Cardiac fibroblast (primary cell): ENCODE measurements at places on chromosomes 11 and 22.

DNA sequence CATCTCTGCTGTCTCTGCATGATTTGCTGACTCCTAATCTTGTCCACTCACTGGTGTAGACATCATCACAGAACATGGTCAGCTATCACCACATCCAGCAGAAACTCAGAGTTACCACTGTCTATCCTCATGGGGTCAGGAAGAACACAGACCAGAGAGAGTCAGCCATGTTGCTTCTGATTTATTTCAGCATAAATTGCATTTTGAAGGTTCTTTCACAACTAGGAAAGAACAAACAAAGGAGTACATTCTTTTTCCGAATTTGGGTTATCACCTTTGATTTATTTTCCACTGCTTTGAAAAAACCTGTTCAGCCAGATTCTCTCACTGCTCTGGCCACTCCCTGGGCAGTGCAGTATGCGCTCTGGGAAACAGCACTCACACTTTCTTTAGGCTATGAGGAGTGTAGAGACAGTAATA lies 172.0 kb upstream of the MTMR2 start:
- DNase-seq: no peak

- peak; percentile 54 for DNase-seq
Measured at GRCh38 chr22:50731811-50732624, 6.0 kb upstream of the ACR start.

DNA sequence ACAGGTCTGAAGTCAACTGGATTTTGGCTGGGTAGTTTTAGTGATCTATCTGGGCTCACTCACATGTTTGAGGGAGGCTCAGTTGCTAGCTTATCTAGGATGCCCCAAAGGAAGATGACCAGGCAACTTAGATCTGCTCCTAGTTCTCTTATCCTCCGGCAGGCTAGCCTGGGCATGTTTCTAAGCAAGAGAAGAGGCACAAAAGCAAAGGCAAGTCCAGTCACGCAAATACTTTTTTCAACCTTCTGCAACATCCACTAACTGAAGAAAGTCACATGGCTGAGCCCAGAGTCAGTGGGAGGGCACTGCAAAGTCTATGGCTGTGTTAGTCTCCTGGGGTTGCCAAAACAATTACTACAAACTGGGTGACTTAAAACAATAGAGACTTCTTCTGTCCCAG lies 32.9 kb upstream of the FSHB start:
- no peak for DNase-seq

DNA sequence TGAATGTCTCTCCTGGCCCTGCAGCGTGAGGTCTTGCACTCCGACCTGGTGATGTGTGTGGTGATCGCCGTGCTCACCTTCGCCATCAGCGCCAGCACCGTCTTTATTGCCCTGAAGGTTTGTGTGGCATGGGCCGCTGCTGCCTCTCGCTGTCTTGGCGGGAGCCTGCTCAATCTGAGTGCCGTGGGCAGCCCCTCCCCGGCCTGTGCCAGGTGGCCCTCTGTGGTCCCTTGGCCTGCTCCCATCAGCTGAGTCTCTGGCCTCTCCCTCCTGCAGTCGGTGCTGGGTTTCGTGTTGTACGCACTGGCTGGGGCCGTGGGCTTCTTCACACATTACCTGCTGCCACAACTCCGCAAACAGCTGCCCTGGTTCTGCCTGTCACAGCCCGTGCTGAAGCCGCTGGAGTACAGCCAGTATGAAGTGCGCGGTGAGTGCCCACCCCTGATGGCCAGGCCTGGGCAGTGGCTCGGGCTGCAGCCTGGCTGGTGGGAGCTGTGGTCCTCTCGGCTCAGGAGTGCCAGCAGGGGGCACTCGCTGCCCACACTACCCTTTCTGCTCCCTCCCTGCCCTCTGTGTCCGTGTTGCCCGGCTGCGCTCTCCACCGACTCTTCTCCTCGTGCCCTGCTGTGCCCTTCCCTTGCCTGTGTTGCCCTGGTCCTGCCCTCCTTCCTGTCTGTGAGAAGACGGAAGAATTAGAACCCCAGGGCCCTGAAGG lies 10.2 kb downstream of the PCNX3 start:
- peak; percentile 51 for DNase-seq

GRCh38 chr22:34914846-34915245 lies 151.1 kb upstream of the ISX start:
- DNase-seq: no peak

DNA sequence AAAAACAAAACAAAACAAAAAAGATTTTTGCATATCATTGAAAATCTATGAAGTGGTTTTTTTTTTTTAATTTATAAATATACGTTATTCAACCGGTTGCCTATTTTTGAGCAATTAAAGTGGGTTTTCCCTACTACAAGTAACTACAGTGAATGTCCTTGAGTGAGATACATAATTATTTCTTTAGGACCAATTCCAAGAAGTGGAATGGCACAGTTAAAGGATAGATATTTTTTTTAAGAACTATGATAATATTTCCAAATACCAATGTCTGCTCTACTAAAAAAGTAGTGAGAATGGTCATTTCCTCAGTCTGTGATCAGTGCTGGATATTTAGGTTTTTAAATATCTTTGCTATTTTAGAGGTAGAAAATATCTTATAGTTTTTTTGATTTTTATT lies 118.8 kb downstream of the TEAD1 start:
- no peak for DNase-seq

DNA sequence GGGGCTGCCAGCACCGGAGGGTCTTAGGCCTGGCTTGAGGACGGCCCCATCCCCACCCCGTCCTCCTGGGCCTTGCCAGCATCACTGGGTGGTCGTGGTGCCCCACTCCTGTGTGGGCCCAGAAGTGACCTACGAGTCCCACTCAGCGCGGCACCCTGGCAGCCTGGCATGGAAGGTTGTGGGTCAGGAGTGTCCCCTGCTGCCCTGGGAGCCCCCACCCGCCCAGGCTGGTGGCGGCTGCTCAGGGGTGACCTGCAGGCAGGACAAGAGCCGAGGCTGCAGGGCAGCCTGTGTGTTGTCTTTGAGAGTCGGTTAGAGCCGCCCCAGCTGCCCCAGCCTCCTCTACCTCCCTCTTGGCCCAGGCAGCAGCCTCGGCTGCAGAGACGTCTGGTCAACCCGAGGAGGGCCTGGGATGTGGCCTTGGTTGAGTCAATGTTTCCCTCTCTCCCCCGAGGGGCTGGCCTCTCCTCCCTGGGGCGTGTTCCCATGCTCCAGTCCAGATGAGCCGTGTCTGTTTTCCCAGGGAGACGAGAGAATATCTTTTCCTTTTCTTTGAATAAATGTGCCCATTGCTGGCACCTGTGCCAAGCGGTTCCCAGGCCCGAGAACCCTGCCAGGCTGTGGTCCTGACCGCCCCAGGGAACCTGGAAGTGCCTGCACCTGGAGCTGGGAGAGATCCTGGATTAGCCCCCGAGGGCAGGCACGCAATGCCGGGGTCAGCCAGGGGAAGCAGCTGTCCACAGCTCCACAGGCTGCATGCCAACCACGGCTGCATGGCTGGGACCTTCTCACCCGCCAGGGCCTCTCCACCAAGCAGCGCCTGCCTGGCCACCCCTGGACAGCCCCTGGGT lies 35.7 kb upstream of the MUC5AC start:
- DNase-seq: no peak

- peak; percentile 52 for DNase-seq
Measured at GRCh38 chr11:31870609-31871309, 59.6 kb upstream of the PAX6 start.

DNA sequence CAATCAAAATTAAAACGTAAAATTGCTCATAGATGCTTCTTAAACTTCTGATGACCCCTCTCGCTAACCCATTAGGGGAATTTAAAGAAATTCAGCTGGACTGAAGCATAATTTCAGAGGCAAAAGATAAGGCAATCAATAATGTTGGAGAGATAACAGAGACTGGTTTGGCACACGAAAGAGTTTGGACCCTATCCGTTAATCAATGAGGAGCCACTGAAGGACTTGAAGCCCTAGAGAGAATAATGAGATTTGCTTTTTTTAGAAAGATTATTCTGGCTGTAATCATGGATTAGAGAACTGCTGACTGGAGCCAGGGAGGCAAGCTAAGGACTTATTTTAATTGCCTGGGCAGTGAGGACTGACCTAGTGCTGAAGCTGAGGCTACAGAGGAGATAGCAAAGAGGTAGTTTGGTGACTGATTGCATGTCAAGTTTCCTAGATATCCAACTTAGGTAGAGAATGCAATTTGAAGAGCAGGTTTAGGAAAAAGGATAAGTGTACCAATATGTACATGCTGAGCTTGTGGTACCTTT lies 11.9 kb upstream of the ARHGAP42 start:
- DNase-seq: no peak

DNA sequence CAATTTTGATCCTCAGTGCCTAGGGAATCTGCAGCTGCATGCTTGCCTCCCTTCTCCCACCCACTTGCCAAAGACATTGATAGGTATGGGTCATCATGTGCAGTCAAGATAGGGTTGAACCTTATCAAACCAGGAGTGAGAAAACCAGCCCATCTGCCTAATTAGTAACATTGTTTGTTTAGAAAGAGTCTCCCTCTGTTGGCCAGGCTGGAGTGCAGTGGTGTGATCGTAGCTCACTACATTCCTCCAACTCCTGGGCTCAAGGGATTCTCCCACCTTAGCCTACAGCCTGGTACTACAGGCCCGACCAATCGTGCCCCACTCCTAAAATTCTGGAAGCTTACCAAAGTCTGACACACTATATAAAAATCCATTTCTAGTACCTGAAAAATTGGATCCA lies 4.6 kb downstream of the C11orf71 start:
- no peak for DNase-seq

DNA sequence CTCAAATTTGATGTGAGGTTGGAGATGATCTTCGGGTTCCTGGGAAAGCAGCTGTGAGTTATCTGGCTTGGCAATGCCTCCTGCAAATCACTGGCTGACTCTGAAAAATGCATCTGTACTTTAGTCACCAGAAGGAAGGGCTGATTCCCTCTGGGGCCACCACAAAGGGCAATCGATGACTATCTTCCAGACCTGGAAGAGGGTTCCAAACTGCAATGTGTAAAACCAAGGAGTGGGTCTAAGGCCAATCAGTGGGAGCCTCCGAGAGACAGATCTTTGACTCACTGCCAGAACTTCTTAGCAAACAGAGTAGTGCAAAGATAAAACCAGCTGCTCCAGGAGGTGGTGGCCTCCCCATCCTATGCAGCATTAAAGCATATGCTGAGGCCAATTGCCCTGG lies 29.1 kb upstream of the PAK1 start:
- DNase-seq: peak; percentile 33

GRCh38 chr11:86675017-86675416 lies 2.6 kb upstream of the ME3 start:
- DNase-seq: no peak

DNA sequence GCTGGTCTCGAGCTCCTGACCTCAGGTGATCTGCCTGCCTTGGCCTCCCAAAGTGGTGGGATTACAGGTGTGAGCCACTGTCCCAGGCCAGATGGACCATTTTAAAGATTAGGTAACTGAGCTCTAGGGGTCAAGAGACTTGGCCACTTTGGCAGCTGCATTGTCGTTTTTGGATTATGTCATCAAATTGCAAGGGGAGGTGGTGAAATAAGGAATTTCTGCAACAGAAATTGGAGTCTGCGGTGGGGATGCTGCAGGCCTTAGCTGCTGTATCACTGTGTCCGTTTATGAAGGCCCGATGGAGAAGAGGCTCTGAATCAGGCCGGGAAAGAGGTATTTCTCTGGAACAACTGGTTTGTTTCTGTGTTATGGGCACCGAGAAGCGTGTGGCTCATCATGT lies 34.6 kb downstream of the PTPRJ start:
- no peak for DNase-seq
